H1 (cell line): ENCODE measurements at places on chromosomes 16 and 17.

GRCh38 chr17:57455063-57455914 is 199.0 kb downstream of the MSI2 start:
- no peak for DNase-seq

DNA sequence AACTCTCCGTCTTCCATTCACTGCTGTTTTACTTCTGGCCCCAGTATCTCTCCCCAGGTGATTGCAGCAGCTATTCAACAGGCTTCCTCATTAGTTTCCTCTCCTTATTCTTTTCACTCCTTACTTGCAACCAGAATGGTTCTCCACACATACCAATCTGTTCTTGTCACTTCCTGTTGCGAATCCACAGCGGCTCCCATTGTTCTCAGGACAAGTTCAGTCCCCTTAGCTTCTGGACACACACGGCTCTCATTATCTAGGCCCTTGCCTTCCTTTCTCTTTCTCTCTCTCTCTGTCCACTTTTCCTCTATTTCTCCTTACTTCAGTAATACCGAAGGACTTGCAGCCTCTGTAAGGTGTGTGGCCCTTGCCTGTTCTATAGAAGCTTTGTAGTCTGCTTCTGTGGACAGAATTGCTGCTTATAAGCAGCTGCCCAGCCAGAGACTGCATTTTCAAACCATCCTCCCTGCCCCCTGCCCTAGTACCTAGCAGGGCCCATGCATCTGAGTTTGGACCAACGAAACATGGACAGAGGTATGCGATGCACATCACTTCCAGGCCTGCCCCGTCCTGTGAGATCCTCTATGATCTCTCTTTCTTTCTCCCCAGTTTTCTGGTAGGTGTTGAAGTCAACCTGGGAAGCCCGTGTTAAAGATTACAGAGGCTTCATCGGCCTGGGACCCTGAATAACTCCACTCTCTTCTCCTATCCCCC is 45.7 kb downstream of the VAT1L start:
- DNase-seq: peak; percentile 41

DNA sequence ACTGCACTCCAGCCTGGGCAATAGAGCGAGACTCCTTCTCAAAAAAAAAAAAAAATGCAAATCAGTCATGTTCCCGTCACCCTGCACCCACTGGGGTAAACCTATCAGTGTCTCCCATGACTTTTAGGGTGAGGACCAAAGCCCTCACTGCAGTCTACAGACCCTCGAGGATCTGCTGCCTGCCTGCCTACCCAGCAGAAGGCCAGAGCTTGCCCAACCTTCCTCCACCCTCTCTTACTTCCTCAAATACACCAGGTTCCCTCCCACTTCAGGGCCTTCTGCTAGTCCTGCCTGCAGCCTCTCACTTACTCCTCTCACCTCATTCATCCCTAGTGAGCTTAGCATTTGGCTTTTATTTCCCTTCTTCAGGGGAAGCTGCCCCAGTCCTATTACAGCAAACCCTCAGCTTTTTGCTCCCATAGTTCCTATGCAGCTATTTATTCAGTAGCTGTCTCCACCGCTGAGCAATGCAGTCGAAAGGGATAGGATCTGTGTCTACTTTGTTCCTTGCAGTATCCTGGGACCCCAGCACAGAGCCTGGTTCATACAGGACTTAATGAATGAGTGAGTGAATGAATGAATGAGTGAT is 17.8 kb upstream of the TOB1 start:
- DNase-seq: no peak

DNA sequence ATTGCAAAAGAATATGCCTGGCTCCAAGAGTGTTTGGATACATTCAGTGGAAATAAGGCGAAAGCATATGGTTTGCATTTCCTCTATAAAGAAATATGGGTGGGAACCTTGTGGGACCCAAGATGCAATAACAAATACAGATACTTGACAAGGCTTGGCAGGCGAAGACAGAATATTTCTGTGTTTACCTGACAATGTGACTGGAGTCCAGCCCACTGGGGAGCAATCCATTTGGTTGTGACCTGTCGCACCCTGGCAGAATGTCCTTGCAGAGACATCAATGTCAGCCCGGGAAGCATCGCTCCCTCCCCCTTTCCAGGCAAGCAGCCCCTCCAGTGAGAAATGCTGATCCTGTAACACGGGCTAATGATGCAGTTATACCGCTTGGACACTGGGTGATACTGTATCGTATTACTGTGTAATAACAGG is 296.6 kb downstream of the MAF start:
- DNase-seq: no peak

GRCh38 chr17:49575679-49576087 is at the start of gene NXPH3:
Gene NXPH3, plus strand, starts transcription at chr17:49575871. Its CDS starts 349 bp downstream, at chr17:49576220.
- peak; percentile 97 for DNase-seq

GRCh38 chr16:85605051-85605911 is 7.8 kb upstream of the GSE1 start:
- DNase-seq: no peak

- DNase-seq: no peak
Observed at GRCh38 chr17:8380049-8380448, 2.9 kb downstream of the RPL26 start.

GRCh38 chr17:75980188-75981018 is 1.4 kb downstream of the TEN1 start:
- DNase-seq: no peak

DNA sequence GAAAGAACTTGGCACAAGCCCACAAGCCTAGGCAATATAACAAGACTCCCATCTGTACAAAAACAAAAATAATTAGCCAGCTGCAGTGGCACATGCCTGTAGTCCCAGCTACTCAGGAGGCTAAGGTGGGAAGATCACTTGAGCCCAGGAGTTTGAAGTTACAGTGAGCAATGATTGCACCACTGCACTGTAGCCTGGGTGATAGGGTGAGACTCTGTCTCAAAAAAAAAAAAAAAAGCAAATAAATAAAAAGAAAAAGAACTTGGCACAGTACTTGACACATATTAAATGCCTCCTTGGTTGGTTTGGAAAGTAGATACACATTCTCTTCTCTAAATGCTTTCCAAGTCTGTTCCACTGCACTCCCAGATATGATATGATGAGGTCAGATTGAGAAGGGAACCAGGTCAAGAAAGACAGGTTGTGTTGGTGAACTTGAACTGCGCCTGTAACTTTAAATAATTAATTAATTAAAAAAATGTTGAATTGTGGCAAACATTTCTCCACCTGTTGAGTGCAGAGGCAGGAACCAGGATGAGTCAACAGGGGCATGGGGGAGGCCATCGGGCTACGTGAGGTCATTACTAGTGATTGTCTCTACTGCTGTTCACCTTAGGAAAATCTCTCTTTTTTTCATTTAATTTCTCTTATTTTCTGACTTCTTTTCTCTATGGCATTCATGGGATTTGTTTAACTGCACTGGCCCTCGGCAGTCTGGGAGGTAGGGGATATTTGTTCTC is 25.9 kb upstream of the EFCAB13 start:
- no peak for DNase-seq

- no peak for DNase-seq
Observed at GRCh38 chr17:1286379-1287106, 7.1 kb downstream of the TRARG1 start.
